ENCODE measurements at places on chromosomes 5 and 9.

DNA sequence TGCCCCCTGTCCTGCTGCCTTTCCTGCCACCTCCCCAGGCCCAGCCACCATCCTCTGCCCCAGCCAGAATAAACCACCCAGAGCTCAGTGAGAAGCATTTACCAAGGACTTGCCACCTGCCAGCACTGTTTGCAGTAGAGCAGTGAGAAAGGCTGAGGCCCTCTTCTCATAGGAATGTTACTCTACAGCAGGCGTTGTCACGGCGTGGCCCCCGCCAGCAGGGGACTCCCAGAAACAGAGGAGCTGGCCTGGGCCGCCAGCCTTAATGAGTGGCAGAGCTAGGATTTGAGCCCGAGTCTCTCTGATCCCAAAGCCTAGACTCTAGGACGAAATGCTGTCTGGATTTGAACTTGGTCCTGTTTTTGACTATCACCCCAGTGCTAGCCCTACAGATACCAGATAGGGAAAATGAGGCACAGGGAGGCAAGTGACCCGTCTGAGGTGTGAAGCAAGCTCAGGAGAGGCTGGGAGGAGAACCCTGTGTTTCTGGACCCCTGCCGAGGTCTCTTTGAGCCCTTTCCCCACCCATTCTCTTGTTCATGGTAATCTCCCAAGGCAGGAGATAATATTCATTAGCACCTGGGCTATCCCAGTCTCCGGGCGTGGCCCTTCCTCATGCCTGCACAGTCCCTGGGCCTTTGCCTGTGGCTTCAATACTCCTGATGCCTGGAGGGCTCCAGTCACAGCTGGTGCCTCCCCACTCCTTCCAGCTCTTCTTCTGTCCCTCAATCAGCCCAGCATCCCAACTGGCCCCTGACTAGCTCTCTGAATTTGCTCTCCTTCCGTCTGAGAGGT, 30.7 kb downstream of the HRH2 start:
- DNase-seq, result no peak

DNA sequence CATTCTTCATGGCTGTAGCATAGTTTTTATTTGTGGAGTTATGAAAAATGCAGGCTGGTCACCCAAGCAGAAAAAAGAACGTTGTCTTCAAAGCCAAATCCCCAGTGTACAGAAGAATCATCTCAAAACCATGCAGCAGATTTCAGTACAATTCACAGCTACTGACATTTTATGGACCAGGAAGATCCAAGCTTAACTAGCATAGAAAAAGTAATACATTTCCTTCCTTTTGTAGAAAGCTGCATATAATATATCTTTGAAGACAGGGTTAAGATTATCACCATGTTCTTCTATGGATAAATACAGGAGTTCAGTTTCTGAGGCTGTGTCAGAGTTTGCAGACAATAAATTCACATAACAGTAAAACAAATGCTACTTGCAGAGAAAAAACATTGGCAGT, 1054.8 kb upstream of the C9orf72 start:
- DNase-seq, result no peak

GRCh38 chr9:79764374-79764773, 192.6 kb downstream of the TLE4 start:
- DNase-seq, result no peak

- no peak for DNase-seq
Measured at GRCh38 chr5:147986134-147986757, 77.5 kb upstream of the SPINK5 start.

DNA sequence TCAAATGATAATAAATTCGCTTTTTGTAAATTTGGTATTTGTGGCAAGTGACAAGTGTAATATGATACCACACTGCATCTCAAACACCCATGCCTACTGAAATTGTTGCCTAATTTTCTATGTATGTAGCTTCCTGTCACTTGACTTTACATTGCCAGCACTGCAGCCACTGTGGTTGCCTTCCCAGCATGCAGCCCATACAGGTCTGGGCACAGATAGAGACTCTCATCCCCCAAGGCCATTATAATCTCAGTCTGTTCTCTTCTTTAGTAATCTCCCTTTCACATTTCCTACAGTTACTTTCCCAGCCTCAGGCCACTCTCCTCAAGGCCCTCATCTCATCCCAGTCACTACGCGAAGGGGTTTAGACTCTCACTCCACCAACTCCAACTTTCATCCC, 1200.6 kb downstream of the PTPRD start:
- no peak for DNase-seq

DNA sequence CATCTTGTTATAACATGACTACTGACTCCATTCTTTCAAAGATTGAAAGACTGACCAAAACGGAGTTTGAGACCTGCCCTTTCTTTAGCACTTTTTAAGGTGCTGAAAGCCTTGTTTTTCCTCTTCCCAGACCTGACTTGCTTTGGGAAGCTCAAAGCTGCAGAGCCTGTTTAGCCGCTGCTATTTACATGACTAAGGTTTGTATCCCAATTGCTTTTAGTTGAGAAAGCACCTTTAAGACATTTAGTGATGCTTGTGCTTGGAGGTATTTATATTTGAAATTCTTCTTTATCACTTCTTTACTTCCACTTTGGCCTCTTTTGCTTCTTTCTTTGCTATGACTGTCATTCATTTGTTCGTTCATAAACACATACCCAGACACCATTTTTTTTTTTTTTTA, 182.6 kb upstream of the ELL2 start:
- no peak for DNase-seq

DNA sequence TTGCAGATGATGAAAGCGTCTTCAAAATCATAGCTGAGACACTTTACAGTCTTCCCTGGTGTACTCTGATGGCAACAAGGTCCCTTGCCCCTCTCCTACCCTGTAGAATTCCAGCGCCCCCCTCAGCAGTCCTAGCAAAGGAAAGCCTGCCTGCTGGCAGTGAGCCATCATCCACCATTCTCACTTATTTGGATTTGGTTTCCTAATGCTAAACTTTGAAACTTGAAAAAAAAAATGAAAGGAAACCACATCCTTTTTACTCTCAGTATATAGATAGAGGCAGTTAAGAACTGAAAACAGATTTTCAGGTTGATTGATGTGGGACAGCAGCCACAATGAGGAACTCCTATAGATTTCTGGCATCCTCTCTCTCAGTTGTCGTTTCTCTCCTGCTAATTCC, at the start of gene GZMA:
Gene GZMA (plus strand): TSS at position 299 of the 400 bp plus-strand sequence. CDS start 37 bp downstream, at position 336.
- DNase-seq, result peak; percentile 77

GRCh38 chr5:142152384-142152732, 43.8 kb downstream of the NDFIP1 start:
- no peak for DNase-seq

DNA sequence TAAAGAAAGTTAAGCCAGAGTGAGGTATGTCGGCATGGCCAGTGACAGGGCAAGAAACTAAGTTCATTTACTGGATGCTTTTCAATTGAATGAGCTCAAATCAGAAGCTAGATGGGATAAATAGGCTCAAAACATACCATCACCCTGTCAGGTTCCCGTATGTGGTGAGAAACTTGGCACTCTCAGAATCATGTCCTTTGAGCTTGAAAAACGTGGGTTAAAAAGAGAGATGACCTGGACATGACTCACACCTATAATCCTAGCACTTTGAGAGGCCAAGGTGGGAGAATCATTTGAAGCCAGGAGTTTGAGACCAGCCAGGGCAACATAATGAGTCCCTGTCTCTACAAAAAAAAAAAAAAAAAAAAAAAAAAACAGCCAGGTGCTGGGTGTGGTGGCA, 121.7 kb upstream of the RGMB start:
- no peak for DNase-seq

DNA sequence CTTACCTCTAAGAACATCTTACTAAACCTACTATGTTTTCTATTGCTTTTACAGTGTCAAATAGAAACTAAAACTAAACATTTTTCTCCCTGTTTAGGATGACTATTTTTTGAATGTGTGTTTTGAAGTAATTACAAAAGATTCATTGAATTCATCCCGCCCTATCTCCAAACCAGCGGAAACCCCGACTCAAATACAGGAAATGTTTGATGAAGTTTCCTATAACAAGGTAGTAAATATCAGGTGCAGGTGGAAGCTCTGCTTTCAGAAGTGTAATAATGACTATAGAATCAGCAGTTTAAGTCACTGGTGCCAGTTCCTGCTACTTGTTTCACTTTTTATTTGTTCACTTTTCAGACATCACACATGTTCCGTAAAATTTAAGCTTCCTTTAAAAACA, 20.0 kb downstream of the ERAP2 start:
- peak; percentile 61 for DNase-seq

DNA sequence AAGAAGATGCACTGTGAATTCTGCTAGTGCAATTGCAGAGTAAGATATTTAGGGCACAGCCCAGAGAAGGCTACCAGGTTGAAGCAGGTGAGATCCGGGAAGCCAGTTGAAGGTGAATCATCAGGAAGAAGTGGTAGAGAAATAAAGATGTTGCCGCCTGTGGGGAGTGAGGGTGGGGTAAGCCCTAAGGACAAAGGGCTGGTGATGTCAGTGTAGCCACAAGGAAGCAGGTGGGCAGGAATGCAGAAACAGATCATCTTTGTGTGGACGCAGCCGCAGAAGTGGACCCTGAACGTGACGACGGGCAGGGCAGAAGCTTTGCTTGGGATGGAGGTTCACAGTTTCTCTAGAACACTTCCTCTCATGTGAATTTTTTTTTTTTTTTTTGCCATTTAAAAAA, 164.2 kb downstream of the ACTL7B start:
- DNase-seq, result no peak

GRCh38 chr5:143569213-143569701, 165.8 kb upstream of the NR3C1 start:
- no peak for DNase-seq

GRCh38 chr5:142115937-142116614, 7.5 kb downstream of the NDFIP1 start:
- no peak for DNase-seq

- no peak for DNase-seq
Measured at GRCh38 chr5:115941051-115941675, 21.1 kb upstream of the LVRN start.

DNA sequence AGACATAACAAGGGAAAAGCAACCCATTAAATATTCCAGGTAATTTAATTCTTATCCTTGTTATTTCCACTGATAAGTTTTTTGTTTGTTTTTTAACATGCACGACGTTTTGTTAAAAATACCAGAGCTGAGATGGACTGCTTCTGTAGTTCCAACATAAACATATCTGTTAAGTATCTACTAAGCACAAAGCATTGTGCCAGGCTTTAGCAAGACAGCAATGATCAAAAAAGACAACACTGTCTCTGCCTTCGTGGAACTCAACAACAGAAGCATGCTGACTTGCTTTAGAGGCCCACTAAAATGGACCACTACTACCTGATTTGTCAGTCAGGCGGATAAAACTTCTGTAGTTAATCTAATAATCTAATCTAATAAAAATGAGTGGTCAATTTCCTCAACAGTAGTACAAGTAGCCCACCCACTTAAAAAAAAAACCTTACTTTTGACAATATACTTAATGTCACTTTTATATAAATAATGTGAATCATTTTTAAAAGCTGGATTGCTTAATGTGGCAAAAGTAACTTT, 3.1 kb downstream of the RAB14 start:
- no peak for DNase-seq

- no peak for DNase-seq
Measured at GRCh38 chr9:133892193-133892920, 99.8 kb downstream of the VAV2 start.

- DNase-seq, result no peak
Measured at GRCh38 chr9:34578241-34579103, 11.1 kb downstream of the CNTFR start.

- DNase-seq, result no peak
Measured at GRCh38 chr5:14432931-14433589, 148.5 kb upstream of the OTULINL start.

- no peak for DNase-seq
Measured at GRCh38 chr5:133473291-133473690, 139.1 kb downstream of the FSTL4 start.

GRCh38 chr9:73180403-73180802, 28.7 kb downstream of the ANXA1 start:
- no peak for DNase-seq

- DNase-seq, result no peak
Measured at GRCh38 chr9:18689921-18690320, 216.0 kb downstream of the ADAMTSL1 start.

DNA sequence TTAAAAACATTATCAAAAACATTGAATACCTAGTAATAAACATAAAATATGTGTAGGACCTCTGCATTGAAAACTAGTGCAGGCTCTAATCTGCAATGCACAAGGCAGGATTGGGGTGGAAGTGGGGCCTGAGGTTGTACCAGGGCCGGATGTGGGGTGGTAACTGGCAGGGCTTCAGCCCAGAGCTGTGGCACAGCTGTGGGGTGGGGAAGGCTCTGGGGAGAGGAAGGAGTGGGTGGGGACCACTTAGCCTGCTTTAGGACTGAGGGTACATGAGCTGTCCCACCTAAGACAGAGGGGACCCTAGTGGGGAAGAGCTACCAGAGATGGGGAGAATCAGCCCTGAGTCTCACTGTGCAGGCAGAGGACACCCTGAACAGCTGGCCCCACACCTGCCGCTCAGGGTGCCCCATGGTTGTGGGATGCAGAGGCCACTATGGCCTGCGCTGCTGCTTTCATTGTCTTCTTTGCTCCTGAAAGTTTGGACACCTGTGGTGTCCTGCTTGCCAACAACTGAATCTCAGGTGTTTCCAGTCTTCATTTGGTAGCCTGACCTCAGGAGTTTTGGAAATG, 311.4 kb downstream of the TLE4 start:
- DNase-seq, result peak; percentile 37

DNA sequence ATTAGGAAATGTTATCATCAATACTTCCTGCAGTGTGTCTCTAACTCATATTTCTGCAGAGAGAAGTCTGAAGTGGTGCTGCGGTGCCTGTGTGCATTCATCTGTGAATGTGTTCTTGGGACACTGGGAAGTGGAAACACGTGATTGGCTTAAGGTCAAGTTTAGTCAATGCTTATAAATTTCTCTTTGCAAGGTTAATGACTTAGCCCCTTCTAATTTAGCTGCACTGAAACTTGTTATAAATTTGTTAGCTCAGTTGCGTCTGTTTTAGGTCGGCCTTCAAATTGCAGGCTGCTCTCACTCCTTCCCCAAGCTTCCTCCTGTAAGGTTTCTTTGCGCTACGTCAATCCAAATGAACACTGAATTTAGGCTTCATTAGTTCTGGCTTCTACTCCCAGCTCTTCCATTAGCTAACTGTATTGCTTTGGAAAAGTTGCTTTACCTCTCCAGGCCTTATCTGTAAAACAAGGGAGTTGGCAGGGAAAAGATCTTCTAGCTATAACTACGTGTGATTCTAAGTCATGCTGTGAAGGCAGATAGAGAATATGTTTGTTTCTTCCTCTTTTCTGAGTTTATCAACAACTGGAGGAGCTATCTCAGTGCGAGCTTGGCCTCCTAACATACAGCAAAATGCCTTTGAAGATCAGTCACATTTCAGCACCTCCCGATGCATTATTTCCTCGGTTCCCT, 341.8 kb downstream of the NFIB start:
- no peak for DNase-seq

- DNase-seq, result no peak
Measured at GRCh38 chr9:89417832-89418473, 80.0 kb downstream of the SEMA4D start.

DNA sequence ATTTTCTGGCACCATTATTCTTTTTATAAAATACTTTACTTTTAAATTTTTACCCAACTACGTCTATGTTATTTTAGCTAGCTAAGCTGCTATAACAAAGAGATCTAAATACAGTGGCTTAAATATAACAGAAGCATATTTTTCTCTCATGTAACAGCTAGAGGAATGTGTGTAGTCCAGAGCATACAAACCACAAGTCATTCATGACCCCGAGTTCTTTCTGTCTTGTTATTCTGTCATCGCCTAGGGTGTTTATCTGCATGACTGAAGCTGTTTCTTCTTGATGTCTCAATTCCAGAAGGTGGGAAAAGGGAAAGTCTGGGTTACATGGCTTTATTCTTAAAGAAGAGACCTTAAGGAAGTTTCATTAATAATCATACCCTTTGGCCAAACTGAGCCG, 136.9 kb upstream of the RFX3 start:
- DNase-seq, result no peak

GRCh38 chr5:139388198-139388821, 1.4 kb downstream of the MZB1 start:
- no peak for DNase-seq

Measured in CD4-positive, alpha-beta memory T cell (primary cell).